ENCODE measurements at places on chromosomes 3 and 15.

GRCh38 chr3:117355566-117355965 lies 646.0 kb downstream of the TUSC7 start:
- DNase-seq, result peak; percentile 2

GRCh38 chr15:75872403-75872990 lies 29.2 kb downstream of the UBE2Q2 start:
- no peak for DNase-seq

DNA sequence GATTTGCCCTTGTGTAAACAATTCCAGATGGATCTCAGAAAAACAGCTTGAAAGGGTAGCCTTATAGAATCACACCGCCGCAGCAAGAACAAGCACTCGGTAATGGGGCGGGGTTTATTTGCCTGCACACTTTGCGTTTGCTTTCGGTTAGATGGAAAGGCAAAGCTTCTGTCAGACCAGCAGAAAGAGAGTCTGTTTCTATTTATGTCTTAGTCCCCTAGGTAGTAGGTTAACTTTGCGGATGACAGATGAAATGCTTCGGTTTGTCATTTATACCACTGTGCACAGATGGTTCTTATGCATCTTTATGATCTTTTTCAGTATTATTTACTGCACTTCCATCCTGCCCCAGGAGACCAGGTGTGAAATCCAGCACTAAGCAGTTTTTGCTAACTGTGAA lies 62.2 kb downstream of the PYDC2 start:
- peak; percentile 89 for DNase-seq

DNA sequence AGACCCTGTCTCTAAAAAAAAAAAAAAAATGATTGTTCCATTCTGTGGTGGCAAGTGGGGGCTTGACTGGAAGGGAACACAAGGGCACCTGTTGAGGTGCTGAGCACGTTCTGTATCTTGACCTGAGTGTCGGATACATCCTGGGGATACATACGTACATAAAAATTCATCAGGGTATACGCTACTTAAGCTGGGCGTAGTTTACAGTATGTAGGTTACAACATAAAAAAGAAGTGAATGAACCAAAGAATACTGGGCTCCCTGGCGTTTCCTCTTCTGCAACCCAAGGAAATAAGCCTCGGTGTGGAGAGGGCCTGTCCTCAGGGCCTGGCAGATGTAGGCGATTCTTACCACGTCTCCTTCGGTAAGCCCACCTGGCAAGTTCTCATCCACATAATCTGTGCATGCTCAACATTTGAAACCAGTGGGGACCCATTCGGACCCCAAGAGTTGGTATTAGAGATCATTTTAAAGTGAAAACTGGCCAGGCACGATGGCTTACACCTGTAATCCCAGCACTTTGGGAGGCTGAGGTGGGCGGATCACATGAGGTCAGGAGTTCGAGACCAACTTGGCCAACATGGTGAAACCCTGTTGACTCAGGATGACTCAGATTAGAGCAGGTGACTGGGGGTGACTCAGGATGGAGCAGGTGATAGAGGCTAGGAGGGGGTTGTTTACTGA lies 5.1 kb upstream of the MUC20 start:
- no peak for DNase-seq

DNA sequence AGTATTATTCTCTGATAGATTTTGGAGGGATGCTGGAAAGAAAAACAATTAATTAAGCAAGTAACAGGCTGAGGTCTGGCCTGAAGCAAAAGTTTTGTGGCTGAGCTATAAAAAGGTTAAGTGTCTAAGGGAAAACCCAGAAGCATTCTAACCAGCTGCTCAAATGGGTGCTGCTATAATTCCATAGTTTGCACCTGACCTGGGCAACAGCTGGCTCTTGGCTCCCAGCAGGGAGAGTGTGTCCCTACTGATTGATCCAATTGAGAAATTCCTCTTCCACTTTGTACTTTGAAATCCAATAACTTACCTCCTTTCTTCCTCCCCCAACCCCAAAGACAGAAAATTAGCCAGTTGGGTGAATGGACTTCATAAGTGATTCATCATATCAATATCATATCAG lies 27.7 kb upstream of the SMAD3 start:
- no peak for DNase-seq

GRCh38 chr3:136380530-136380929 lies 130.4 kb downstream of the PCCB start:
- DNase-seq, result no peak

GRCh38 chr3:46132565-46132964 lies 75.5 kb downstream of the CCR1 start:
- DNase-seq, result no peak

DNA sequence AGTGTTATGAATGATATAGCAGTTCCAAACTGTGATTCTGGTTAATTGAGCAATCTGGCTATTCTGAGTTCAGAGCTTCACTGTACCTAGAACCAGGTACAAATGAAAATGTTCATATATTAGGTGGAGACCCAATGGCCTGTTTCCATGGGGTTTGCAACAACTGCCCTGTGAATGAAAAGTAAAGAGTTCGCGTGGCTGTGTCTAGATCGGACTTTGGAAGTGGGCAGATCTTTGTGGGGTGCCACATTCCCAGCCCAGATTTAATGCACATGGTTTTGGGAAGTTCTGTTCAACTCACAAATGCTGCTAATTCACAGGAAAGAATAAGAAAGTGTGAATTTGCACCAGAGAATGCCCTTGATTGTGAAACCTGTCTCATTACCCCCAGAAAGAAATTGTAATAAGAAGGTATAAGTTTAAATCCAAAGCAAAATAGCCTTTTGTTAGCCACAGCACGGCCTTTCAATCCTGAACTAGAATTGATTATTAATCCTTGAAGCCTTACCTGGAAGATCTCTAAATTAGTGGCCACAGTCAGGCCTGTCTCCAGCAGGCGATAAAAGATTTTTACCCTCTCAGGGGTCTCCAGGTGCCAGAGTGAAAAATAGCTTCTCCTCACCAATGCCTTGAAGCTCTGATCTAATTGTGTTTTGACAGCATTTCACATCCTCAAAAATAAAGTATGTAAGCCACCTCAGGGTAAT lies 22.6 kb downstream of the WHAMM start:
- no peak for DNase-seq

DNA sequence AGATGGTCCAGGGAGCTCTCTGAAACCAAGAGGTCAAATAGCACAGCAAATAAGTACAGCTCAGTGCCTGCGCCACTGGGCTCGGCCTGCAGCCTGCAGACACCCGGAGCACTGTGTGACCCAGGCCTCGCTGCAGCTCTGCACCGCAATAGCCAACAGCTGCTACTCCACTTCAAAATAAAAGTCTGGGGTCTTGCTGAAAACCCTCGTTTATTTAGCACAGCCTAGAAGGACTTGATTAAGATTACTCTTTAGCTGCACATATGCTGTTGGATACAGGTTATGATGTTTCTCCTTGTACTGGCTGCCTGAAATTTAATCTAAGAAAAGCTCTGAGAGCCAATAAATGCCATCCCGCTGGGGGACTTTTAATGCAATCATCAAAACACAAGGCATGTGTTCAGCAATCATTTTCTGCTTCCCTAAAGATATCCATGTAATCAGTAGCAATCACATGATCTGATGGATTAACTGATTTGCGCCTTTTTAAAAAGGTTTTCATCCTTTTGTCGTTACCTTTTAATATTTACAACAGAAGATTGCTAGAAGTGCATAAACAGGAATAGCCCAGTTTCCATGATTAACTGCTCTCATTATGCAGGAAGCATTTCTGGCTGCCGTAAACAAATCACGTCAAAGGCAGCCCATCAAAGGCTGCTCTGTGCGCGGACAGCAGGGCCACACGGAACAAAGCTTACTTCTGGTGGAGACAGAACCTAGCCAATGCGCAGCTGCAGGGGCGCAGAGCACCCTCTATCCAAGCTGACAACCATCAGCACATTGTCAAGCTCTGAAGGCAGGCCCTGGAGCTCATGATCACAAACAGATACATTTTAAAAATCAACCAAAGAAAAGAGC lies 58.8 kb downstream of the CLASP2 start:
- peak; percentile 65 for DNase-seq

- no peak for DNase-seq
Measured at GRCh38 chr15:62983956-62984355, 58.6 kb upstream of the TPM1 start.

GRCh38 chr3:59481776-59482400 lies 432.1 kb upstream of the CFAP20DC start:
- DNase-seq, result no peak

GRCh38 chr3:182451871-182452270 lies 341.4 kb upstream of the ATP11B start:
- DNase-seq, result no peak

GRCh38 chr15:87671289-87671688 lies 585.2 kb downstream of the NTRK3 start:
- no peak for DNase-seq

DNA sequence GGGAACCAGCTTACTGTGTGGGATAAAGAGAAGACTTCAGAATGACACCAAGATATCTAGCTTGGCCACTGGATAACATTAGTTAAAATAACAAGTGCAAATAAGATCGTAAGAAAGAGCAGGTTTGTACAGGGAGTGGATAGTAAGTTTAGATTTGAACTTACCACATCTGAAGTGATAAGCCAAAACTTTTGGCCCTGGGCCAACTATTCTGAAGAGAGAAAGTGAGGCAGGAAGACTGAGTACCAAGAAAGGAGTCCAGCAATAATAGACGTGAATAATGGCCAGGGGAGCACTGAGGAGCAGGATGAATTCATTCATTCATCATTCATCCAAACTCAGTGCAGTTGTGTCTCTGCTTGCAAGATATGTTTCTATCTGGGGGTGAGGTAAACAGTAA lies 122.9 kb downstream of the PDE8A start:
- DNase-seq, result no peak

DNA sequence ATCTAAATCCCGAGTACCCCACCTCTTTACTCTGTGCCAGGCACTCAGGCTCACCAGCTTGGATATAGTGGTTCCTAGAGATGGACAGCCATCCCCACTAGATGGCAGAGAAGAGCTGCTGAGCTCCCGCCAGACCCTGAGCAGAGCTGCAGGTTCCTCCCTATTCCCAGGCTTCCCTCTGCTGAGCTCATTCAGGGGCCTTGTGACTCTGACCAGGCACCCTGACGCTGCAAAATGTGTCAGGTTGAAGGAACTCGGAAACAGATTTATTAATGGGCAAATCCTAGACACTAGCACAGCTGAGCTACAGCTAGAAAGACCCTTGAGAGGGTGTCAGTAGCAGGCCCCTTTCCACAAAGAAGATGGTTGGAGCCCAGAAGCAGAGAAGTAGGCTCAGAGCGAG lies 38.2 kb upstream of the RHO start:
- DNase-seq, result peak; percentile 61

GRCh38 chr15:28208583-28208982 lies 109.5 kb upstream of the OCA2 start:
- DNase-seq, result no peak

- no peak for DNase-seq
Measured at GRCh38 chr15:60525341-60526039, 46.5 kb upstream of the ICE2 start.

GRCh38 chr3:174191380-174191779 lies 667.8 kb upstream of the NAALADL2 start:
- no peak for DNase-seq

- DNase-seq, result no peak
Measured at GRCh38 chr3:194053136-194053535, 82.8 kb upstream of the HES1 start.

DNA sequence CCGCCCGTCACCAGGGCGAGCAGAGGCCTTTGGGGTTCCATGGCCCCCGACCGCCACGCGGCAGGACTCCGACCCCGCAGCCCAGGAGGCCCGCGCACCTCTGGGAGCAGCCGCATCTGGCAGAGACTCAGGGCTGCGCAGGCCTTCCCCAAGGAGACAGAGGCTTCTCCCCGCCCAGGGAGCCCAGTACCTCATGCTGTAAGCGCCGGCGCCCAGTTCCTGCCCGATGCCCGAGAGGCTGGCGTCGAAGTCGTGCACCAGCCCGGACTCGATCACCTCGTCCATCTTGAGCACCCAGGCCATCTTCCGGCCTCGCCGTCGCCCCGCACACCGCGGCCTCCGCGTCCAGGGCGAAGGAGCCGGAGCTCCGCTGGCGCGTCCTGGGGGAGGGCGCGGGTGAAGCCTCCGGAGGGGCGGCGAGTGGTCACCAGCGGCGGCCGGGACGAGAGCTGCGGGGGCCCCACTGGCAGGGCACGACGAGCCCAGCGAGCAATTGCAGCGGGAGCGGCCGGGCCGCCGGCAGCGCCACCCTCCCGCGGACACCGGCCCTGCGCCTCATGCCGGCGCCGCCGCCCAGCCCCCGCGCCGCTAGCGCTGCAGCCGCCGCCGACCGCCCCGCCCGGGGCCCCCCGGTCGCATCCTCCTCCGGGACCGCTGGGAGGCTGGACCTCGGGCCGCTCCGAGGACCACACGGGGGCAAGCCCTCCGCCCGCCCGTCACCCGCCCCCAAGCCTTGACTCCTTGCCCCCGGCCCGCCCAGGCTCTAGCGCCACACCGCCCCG lies 468 bp downstream of the UBP1 start:
- no peak for DNase-seq

DNA sequence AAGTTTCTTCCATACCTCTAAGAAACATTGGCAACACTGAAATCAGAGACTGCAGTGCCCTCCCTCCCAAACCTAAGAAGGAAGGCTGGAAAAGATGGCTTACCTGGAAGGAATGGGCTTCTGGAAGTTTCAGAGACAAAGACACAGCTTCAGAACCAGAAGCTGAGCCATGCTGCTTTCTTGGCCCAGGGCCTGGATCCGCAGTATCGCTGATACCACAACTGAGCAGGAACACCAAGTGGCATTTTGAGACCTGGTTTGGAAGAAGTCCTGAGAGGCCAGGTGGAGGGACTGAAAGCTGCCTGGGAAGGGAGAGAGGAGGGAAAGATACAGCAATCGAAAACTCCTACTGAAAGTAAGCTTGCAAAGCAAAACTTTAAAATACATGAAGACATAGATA lies 19.8 kb downstream of the GPR160 start:
- no peak for DNase-seq

- peak; percentile 53 for DNase-seq
Measured at GRCh38 chr15:73081321-73081958, 29.2 kb downstream of the NEO1 start.

DNA sequence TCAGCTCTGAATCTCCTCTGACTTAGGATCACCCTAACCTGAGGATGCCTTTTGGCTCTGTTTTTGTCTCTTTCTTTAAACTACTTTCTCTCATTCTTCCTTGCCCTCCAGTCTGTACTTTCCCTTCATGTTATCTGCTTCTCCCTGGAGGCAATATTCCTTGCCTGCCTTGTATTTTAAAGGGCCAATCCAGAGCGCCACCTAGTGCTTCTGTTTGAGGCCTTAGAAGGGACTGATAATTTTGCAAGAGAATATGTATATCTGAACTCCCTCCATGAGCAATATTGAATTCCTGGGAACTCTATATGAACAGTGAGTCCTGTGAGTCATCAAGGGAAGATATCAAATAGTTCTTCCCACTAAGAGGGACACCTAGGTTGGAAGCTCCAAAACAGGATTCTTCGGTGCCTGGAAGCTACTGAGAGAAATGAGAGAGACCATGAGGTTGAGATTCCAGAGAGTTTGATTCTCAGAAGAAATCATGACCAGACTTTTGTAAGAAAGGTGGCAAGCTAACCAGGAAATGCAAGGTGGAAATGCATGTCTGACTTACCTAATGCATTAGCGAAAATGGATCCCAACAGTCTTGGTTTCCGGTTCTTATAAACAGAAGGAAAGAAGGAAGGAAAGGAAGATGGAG lies 203.8 kb upstream of the CD96 start:
- DNase-seq, result peak; percentile 20

Data from NCI-H774 (cell line).